ENCODE measurements at places on chromosomes 12 and 14.

GRCh38 chr14:33880330-33880729 lies 70.5 kb downstream of the EGLN3 start:
- no peak for DNase-seq

GRCh38 chr12:104357421-104357952 lies 53.9 kb downstream of the EID3 start:
- DNase-seq, result no peak

GRCh38 chr14:35155962-35156361 lies 33.6 kb downstream of the PRORP start:
- DNase-seq, result no peak

- DNase-seq, result no peak
These were observed 86.8 kb downstream of the NUAK1 start for GRCh38 chr12:106051853-106052531.

- DNase-seq, result no peak
These were observed 82.0 kb downstream of the IFT43 start for GRCh38 chr14:76067536-76067935.

DNA sequence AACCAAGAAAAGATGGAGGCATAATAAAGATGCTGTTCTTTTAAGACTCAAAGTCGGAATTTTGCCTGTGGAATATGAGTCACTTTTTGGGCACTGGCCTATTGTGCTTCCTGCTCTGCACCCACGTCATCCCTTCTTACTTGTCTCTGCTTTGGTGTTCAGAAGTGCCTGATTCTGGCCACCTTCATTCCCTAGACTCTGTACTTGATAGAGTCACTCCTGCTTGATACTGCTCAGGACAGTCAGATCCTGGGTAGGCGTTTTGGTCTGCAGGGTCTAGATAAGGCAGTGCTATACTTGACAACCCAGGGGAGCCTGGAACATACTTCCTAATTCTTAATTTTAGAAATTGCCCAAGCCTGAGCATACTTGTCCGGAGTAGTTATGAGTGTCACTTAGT lies 1.9 kb downstream of the LRRK2 start:
- DNase-seq, result no peak

DNA sequence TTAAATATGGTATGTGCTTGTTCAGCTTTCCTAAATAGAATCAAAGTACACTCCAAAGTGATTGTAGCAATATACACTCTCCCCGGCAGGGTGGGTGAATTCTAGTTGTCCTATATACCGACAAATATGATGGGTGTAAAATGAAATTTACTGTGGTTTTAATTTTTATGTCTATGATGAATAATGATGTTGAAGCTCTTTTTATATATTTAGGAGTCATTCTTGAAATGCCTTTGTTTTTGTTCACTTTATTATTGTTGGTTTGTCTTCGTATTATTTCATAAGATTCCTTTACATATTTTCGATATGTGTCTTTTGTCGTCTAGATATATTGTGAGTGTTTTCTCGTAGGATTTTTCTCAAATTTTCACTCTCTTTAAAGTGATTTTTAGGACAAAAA lies 105.7 kb downstream of the PDE3A start:
- DNase-seq, result no peak

DNA sequence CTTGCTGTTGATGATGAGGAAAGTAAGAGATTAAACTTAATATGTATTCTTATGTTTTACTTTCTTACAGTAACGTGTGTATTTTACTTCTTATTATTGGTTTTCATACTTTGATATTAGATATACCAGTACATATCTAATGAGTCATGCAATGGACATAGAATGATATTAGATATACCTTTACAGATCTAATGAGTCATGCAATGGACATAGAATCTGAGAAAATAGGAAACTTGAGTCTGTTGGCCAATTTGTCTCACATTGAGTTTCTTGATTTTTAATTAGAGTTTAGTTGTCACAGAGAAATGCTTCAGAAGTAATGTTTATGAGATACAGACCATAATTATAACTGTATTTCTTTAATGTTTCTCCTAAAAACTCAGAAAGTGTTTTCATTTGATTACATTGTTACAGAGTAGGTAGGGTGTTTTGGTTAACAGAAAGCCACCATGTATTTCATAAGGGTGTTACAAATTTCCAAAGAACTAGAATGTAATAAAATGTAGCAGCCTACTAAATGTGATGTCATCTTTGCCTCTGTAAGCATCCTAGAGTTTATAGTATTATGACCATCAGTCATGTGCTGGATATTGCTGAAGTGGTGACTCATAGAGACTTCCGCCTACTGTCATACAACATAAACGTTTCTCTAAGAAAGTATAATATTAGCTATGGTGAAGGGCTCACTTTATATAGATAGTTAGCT lies 3.0 kb downstream of the GAS2L3 start:
- no peak for DNase-seq

DNA sequence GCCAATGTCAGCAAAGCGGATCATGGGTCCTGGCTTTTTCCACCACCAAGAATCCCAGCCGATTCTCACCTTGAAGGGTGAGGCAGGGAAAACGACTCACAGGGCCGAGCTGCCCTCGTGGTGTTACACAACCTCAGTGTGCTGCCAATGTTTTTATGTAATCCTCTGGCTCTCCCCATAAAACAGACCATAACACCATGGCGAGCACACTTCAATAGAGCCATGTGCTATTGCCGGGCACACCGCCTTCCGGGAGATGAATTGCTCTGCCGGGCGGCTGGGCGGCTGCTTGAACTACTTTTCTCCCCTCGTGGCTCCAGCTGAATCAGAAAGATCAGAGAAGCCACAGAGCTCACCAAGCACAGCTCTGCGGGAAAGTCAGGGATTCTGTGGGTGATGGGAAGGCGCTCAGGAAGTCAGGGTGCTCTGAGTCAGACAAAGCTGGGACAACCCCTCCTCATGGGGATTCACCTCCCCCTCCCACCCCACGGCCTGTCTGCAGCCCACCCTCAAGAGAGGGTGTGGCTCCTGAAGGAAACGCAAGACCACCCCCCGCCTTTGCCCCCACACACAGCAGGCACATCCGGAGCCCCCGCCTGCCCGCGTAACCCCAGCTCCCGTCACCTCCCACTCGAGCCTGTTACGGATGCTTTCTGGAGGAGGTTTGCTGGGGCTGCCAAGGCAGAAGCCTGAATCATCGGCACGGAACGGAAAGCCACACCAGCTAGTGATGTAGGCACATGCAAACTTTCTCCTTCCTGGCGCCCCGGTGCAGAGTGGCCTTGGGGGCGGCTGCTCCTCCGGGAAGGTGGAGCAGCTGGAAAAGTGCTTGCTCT lies 1.8 kb downstream of the GALNT9 start:
- DNase-seq, result no peak

DNA sequence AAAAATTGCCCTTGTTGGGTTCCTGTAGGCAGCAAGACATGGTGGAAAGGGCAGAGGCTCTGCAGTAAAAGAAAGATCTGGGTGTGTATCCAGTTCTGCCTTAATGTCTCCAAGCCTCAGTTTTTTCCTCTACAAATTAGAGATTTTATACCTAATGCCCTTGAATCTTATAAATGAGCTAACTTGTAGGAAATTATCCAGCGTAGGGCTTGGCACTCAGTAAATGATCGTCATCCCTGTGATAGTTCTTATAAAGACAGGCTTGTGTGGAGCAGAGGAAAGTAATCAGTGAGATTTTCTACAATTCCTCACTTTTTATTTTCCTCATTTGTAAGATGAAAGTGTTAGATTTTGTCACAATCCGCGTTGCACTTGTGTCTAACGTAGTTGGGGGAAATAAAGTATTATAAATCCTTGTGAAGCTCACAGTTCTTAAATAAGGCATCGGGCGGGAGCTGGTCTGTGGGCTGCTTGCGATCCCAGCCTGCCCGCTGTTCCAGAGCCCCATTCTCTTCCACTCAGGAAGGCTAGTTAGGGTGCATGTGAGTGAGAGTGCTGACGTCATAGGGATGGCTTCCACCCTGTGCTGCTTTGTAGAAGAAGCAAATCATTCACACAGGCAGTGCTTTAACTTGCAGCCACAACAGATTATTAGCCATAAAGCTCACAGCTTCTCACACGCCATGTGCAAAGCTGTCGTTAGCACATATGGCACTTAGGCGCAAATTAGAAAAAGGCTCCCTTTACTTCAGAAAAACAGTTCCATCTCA lies 87.6 kb downstream of the EML1 start:
- no peak for DNase-seq

- no peak for DNase-seq
These were observed 66.7 kb upstream of the PNMA1 start for GRCh38 chr14:73780896-73781295.

DNA sequence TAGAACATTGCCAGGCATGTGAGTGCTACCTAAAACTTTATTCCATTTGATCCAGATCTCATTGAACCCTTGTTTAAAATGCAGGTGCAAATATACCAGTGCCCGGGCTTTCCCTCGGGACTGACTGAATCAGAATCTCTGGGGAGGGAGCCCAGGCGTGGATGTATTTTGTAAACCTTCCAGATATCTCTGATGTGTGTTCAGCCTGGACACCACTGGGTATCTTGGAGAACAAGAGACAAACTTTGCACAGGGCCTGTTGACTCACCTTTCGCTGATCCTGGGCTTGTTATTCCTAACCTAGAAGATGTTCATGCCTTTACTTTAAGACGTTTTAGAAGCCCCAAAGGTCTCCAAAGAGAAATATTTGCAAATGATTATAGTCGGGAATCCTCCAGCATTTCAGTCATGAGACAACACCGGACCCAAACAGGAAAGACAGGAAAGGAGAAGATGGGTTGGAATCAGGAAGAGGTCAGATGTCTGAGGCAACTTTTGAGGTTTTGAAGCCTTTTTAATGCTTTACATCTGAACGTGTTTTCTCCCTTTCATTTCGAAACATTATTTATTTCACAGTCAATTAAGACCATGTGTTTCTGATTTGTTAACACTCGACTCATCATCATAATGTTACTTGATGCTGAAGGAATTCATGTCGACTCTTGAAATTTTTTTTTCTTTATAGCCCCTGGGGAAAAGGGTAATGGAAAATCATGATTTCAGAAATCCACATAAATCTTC lies 118.6 kb downstream of the PLXNC1 start:
- no peak for DNase-seq

DNA sequence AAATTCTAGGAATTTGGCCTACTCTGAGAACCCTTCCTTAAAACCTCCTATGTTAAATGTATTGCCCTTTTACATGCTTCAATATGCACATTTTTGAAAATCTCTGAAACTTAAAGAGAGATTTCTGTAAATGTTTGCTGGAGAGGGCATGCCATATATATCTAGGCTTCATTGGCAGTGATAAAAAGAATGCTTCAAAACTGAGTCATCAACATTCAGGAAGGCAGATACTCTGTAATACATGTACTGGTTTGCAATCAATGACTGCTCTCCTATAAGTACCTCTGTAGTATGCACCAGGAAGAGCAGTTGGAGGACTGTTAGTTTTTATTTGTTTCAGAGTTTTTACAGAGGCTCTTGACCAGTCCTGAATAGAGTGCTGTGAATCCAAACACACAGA lies 739.9 kb downstream of the SLC16A7 start:
- DNase-seq, result no peak

DNA sequence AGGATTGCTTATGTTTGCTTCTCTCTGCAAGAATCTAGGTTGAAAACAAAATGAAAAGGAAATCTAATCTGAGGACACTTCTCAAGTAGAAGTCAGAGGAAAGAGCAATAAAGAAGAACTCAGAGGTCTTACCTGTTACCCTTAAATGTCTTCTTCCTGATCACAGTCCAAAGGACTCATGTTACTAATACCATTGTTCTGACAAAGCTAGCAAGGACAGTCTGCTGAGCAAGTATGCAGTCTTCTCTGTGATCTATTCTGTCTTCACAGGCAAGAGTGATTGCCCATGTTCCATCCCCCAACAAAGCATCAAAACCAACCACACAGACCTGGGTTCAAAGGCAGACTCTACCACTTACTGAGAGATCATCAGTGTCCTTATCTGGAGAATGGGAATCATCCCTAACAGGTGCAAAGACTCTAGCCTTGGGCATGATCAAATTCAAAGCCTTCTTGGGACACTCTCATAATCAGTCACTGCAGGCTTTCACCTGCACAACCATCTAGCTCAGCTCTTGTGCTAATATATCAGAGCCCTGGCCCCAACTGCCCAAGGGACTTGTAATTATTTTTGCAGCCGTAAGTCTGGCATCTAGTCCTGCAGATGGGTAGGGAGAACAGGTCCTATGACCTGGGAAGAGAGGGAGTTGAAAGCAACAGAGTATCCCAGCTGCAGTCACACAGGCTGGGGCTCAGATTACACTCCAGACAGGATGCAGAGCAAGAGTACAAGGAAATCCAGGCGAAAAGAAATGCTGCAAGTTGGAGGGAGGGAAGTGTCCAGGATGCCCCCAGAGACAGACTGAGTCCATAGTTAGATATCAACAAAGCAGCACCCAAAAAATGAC lies 97.9 kb upstream of the NUDT4 start:
- no peak for DNase-seq

GRCh38 chr12:93042684-93043083 lies 113.6 kb upstream of the EEA1 start:
- no peak for DNase-seq

- no peak for DNase-seq
These were observed 20.0 kb downstream of the BEGAIN start for GRCh38 chr14:100567009-100567876.

DNA sequence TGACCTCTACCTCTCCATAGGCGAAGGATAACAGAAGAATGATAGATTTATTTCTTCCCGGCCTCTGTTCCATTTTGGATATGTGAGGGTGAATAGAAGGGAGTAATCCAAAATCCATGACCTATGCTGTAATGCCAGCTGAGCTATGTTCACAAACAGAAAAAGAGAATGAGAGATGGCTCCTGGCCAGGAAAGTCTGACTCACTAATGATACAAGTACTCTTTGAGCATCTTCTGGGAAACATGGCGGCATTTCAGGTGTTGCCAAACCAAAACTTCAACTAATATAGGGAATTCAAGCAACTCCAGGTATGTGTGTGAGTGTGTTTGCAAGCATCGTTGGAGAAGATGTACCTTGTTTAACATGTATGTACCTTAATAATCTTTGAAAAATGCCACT lies 55.1 kb downstream of the MED13L start:
- DNase-seq, result no peak

DNA sequence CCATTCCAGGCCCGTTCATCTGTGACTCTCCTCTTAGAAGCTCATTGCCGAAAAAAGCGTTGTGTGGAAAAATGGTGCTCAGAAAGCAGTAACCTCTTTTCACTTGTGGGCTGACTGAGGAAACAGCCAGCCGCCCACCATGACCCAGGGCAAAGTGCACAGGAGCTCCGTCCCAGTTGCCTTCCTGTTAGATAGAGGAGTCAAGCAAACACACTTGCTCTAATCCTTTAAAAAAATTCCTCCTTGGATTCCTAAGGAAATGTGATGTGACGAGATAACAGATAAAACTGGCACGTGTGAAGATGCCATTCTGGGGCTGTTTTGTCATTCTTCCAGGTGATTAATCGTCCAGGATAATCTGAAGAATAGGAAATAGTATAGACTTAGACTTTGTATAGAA lies 396.8 kb upstream of the DDHD1 start:
- DNase-seq, result no peak

DNA sequence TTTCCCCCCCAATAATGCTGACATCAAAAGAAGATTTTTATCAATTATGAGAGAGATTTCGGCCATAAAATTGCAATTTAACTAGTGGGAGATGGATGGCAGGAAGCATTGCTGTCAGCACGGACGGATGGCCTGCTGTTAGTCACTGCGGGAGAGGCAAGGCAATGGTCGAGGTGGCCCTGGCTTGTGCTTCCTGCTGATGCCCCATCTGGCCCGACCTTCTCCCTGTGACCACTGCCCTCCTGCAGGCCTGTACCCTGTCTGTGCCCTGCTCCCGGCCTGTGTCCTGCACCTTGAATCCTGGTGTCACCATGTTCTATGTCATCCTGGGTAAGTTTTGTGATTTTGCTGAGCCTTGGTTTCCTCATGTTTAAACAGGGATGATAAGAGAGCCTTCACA lies 67.6 kb downstream of the ADCK1 start:
- DNase-seq, result no peak
